HCT116 (cell line): ENCODE measurements at places on chromosomes 1 and 21.

- peak; percentile 88 for DNase-seq
These were observed at the start of gene IRF6 for GRCh38 chr1:209805875-209806760. TSS of gene IRF6 (minus strand) at chr1:209806142. CDS start at chr1:209801413, 4,729 bp downstream.

- DNase-seq = no peak
These were observed 40.0 kb downstream of the ACOT7 start for GRCh38 chr1:6353619-6353954.

DNA sequence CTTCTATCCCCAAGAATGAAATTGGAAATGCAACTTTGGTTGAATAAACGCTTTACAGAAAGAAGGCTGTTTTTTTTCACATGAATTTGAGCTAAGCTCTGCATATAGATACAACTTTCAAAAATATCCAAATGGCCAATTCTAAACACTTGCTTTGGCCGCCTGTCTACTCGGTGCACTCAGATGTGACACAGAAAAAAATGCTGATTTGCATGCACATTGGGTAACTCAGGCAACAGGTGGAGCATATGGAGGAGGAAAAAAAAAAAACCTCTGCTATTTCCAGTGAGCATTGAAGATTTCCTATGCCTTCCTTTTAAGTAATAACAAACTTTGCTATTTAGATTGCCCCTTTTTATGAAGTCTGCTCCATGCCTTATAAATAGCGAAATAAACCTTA, 262.5 kb downstream of the GRIK1 start:
- DNase-seq = no peak

DNA sequence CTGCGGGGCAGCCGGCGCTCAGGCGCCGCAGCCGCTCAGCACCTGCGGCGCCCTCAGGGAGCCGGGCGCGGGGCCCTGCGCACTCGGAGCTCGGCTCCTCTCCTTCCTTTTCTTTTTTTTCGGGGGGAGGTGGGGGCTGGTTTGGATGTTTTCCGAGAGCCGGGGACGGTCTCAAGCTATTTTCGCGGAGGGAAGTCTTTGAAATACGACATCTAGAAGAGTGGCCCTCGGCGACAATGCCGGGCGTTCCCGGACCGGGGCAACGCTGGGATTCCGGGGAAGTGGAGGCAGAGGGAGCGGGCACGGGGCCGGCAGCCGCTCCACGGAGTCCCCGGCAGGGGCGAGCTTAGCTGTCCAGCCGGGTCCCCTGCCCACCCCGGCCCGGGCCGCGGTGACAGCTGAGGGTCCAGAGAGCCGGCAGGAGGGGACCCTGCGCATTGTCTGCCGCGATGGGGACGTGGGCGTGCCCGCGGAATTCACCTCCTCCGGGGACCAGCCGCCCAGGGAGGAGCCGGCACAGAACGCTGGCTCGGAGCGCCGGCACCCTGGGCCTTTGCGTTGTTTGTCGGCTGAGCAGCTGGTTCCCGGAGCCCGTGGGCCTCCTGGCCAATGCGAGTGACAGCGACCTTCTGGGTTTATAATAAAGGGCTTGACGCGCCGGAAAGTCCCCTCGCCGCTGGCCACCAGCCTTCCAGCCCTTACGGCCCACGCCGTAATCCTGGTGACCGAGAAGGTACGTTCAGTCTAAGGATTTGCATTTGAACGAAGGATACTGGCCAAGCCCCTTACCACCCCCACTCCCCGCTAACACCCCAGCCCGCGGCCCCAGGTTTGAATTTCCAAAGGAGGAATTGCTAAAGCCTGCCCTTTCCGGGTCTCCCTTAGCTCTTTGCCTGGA, 582 bp downstream of the SLC37A1 start:
- DNase-seq = no peak
